ENCODE measurements at places on chromosomes 16 and 17. TPM values are rescaled to one million over a fixed set of nuclear protein-coding genes. Genes with fewer than 3 reads are reported as not detected.

Gene BAHCC1
- 81.7 TPM for total RNA-seq

Gene SLC2A4
- 1.1 TPM for total RNA-seq

Gene CLDN6
- 0.72 TPM for total RNA-seq

Gene CACNB1
- total RNA-seq = 31.3 TPM

Gene P2RX5
- 4.4 TPM for total RNA-seq

Gene ITGB4
- total RNA-seq = 43.1 TPM

Gene CASKIN2
- 61.5 TPM for total RNA-seq

Gene ADAD2
- total RNA-seq = 1.1 TPM

Gene BEAN1
- total RNA-seq = 0.30 TPM

DNA sequence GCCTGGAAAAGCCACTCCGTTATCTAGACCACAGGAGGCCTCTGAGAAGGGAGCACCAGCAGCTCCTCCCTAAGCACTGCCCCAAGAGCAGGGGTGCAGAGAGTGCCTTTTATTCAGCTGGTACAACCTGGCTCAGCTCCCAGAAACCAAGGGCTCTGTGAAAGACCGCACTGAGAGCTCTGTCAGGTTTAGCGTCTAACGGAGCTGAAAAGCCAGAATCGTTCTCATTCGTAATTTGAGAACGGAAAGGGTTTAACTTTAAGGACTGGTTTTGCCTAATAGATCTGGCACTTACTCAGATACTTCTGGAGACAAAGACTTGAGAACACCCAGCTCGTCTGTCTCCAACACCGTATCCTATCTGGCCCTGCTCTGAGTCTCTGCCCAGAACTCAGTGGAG lies 13.5 kb downstream of the MPG start:
- peaks cover 58% of the 10 kb centered on the region for H3K36me3 ChIP-seq
- H3K4me1 ChIP-seq = no peaks in the 10 kb centered on the region
- no peak for DNase-seq
- no peak overlapping the region for H3K27ac ChIP-seq

- peak; percentile 64 for DNase-seq
- H3K4me1 ChIP-seq = peaks cover 50% of the 10 kb centered on the region
- H3K36me3 ChIP-seq = peaks cover 2% of the 10 kb centered on the region
- H3K27ac ChIP-seq = peak overlapping the region; percentile 71
- H3K4me3 ChIP-seq = no peak overlapping the region
These were observed 35.4 kb downstream of the CDRT15 start for GRCh38 chr17:14201021-14201987.

- H3K27me3 ChIP-seq = no peaks in the 10 kb centered on the region
- H3K4me1 ChIP-seq = peaks cover 33% of the 10 kb centered on the region
- no peak overlapping the region for H3K4me3 ChIP-seq
These were observed 2.4 kb upstream of the ACSF2 start for GRCh38 chr17:50423553-50424159.

GRCh38 chr17:37317867-37318266 lies 57.9 kb upstream of the C17orf78 start:
- peaks cover 4% of the 10 kb centered on the region for H3K36me3 ChIP-seq
- no peak for DNase-seq
- H3K27ac ChIP-seq = no peak overlapping the region
- H3K4me3 ChIP-seq = no peak overlapping the region
- no peaks in the 10 kb centered on the region for H3K27me3 ChIP-seq

GRCh38 chr16:4550591-4550990 lies 5.5 kb upstream of the C16orf96 start:
- no peaks in the 10 kb centered on the region for H3K36me3 ChIP-seq
- peaks cover 5% of the 10 kb centered on the region for H3K4me1 ChIP-seq
- no peak for DNase-seq
- no peak overlapping the region for H3K4me3 ChIP-seq
- no peaks in the 10 kb centered on the region for H3K27me3 ChIP-seq

DNA sequence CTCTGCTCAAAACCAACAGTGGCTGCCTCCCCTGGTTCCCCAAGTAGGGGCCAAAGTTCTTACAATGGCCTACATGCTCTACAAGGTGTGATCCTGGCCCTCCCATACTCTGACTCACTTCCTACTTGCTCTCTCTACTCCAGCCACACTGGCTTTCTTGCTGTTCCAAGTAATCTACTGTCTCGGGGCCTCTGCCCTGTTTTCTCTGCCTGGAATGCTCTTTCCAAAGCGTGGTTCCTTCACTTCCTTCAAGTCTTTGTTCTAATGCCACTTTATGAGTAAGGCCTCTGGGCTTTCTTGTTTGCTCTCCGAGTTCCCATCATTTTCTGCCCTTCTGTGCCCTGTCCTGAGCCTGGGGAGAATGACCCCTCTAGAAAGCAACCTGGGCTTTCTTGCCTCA lies 4.1 kb upstream of the CDH3 start:
- H3K4me3 ChIP-seq = no peak overlapping the region
- H3K27me3 ChIP-seq = no peaks in the 10 kb centered on the region
- no peak overlapping the region for H3K27ac ChIP-seq
- no peaks in the 10 kb centered on the region for H3K36me3 ChIP-seq
- no peak for DNase-seq

DNA sequence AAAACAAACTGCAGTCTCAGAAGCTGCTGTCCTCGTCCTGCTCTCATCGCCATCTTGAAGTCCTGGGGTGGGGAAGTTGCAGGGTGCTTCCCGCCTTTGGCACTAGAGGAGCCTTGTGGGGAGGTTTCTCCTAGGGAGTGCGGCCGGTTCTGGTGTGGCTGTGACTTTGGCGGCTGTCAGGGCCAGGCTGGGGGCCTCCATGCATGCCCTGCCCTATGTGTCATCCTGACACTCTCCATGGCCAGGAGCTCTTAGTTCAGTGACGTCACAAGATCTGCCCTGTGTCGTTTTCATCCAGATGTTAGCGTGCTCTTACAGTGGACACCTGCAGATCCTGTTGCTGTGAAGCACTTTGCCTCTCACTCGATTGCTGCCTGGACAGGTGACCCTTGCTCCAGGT lies 49.6 kb downstream of the PLD6 start:
- peaks cover 82% of the 10 kb centered on the region for H3K36me3 ChIP-seq
- no peak overlapping the region for H3K27ac ChIP-seq
- H3K27me3 ChIP-seq = no peaks in the 10 kb centered on the region
- peaks cover 9% of the 10 kb centered on the region for H3K4me1 ChIP-seq
- DNase-seq = no peak
- H3K4me3 ChIP-seq = no peak overlapping the region

- no peak overlapping the region for H3K4me3 ChIP-seq
- H3K27me3 ChIP-seq = no peaks in the 10 kb centered on the region
- peak; percentile 53 for DNase-seq
- H3K27ac ChIP-seq = peak overlapping the region; percentile 80
- peaks cover 61% of the 10 kb centered on the region for H3K36me3 ChIP-seq
These were observed 18.2 kb downstream of the SRP68 start for GRCh38 chr17:76054112-76054476.

DNA sequence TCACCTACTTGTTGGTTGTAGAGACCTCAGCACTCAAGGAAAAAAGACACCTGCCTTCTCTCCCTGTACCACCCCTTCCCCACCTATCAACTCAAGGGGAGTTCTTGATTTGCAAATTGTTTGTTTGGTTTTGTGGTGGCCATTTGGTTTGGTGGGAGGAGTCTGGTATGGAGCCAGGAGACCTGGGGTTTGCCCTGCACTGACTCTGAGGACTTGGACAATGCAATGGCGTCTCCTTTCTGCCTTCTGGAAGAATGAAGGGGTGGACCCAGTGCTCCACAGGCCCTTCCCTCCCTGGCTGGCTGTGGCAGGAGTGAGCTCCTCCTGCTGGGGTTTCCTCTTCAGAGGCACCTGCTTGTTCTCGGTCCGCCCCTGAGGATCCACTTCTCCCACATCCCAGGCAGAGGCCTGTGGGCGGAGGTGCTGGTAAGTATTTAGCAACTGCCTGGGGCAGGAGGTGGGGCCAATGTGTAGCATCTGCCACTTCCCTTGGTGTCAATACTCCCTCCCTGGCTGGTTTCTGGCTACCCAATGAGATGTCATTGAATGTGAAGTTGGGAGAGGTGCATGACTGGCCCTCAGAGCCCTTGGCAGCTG lies 164.5 kb downstream of the NTN1 start:
- no peak overlapping the region for H3K27ac ChIP-seq
- H3K4me1 ChIP-seq = no peaks in the 10 kb centered on the region

DNA sequence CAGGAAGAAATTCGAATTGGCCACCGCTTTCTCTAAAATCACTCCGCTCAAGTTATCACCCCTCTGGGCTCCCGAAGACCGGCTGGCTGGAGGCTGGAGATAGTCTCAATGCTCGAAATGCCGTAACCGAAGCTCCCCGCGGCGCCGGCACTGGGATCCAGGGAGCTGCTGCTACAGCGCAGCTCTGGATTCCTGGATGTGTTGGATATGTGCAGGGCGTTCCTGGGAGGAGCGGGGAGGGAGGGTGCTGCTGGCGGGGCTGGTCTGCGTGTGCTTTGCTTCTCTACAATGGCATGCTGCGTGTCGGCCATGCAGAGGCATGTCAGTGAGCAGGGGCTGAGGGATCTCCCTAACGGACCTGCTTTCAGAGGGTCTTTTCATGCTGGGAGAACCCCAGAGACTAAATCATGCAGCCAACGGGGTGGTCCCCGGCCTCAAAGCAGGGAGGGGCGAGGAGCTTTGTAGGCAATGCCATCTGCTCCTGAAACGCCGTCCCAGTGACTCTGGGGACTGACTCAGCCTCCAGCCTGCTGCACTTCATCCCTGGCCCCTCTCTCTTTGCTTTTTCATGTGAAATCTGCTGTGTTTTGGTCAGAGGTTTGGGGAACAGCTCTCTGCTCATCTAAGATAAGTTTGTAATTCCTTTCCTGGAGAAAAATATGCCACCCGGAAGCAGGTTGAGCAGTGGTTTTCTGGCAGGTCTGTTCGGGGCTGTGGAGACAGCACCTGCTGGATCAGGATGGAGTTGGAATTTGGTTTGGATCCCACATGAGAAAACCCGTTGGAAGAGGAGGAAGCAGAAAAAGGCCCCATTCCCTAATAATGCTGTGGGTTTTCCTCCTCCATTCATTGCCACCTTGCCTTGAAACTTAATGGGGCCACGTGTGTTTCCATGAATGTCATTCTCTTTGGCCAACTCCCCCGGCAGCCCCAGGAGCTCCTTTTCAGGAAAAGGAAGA lies 311.4 kb downstream of the SEC14L1 start:
- peaks cover 77% of the 10 kb centered on the region for H3K4me1 ChIP-seq
- H3K4me3 ChIP-seq = peak overlapping the region; percentile 42
- DNase-seq = peak; percentile 88
- no peaks in the 10 kb centered on the region for H3K27me3 ChIP-seq
- peak overlapping the region; percentile 85 for H3K27ac ChIP-seq

GRCh38 chr16:23847948-23848347 lies 12.2 kb downstream of the PRKCB start:
- no peak overlapping the region for H3K27ac ChIP-seq
- no peaks in the 10 kb centered on the region for H3K27me3 ChIP-seq
- no peaks in the 10 kb centered on the region for H3K4me1 ChIP-seq
- H3K4me3 ChIP-seq = no peak overlapping the region
- no peaks in the 10 kb centered on the region for H3K36me3 ChIP-seq

DNA sequence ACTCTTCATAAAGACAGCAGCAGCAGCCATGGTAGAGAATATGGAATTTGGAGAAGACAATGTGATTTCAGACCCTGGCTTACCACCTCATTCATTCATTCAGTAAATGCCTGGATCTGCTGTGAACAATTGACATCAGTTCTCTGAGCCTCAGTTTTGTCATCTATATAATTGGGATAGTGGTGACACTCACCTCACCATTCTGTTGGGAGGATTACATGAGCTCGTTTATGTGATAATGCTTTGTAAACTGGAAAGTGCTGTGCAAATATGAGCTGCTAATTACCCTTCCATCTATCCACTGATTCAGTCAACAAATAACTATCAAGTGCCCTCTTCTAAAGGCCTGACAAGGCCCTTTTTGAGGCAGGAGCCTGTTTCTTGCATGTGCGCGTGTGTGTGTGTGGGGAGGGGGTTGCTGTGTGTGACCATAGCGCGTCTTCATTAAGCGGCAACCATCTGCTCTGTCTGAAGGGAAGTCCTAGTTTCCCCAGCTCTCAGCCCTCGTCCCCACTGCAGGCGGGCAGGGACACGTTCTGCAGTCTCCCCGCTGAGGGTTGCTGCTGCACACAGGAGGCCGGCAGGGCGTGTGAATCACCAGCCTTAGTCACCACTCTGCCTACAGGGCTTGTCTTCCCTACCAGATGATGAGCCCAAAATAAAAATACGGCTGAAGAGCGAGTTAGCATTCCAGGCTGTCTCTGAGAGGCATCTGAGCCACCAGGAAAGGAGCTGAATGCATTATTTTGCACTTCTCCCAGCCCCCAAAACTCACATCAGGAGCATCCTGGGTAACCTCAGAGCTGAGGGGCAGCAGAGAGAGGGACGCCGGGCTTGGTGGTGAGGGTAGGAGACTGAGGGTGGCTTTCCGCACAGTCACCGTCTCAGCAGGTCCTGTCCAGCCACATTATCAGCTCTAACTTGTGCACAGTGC lies 19.9 kb downstream of the ARL4D start:
- no peak for DNase-seq
- H3K4me3 ChIP-seq = no peak overlapping the region
- no peaks in the 10 kb centered on the region for H3K27me3 ChIP-seq
- no peak overlapping the region for H3K27ac ChIP-seq
- H3K4me1 ChIP-seq = peaks cover 20% of the 10 kb centered on the region

DNA sequence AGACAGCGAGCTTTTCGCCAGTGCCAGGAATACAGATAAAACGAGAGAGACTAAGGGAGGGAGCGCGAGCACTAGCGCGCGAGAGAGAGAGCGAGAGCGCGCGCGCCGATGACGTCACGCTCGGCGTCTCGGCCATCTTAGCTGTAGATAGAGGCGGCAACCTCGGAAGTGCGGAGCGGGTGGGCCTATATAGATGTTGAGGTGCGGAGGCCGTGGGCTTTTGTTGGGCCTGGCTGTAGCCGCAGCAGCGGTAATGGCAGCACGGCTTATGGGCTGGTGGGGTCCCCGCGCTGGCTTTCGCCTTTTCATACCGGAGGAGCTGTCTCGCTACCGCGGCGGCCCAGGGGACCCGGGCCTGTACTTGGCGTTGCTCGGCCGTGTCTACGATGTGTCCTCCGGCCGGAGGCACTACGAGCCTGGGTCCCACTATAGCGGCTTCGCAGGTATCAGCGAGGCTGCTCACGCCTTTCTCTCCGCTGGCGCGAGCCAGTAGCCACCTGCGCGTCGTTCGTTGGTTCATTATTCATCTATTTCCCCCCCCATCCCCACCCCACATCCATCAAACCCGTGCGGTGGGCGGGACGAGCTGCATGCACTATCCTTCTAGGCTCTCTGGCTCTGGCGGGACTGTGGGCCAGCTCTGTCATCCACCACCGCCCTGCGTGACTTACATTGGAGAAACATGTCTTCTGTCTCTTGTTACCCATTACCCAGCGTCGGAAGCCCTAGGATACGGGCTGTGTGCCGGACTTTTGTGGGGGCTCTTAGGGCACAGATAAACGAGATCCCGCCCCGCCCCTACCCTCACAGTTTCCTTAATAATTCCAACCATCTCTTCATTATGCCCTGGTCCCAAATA lies 795 bp downstream of the CYB5D2 start:
- peak; percentile 94 for DNase-seq
- peak overlapping the region; percentile 98 for H3K27ac ChIP-seq
- peaks cover 39% of the 10 kb centered on the region for H3K4me1 ChIP-seq
- no peaks in the 10 kb centered on the region for H3K27me3 ChIP-seq
- H3K4me3 ChIP-seq = peak overlapping the region; percentile 83

Measured in upper lobe of left lung (tissue), 6 donors.